ENCODE measurements at places on chromosomes 12 and 14. TPM values are rescaled to one million over a fixed set of nuclear protein-coding genes. Genes with fewer than 3 reads are reported as not detected.

DNA sequence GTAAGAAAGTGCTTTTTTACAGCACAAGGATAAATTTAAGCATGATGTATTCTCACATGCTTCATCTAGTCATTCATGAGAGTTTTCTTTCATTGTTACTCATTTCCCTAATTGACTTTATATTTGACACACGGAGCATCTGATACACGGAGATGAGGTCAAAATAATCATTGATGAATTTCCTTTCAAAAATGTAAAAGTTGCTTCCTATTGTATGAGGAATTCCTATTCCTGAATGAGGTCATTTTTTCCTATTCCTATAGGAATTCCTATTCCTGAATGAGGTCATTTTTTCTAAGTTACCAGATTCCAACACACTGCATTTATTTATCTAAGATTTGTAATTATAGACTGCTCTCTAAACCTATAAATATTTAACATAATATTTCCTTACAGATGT lies 316.7 kb upstream of the KITLG start:
- DNase-seq, result no peak

- DNase-seq, result no peak
Measured at GRCh38 chr14:97021571-97022168, 224.5 kb downstream of the VRK1 start.

DNA sequence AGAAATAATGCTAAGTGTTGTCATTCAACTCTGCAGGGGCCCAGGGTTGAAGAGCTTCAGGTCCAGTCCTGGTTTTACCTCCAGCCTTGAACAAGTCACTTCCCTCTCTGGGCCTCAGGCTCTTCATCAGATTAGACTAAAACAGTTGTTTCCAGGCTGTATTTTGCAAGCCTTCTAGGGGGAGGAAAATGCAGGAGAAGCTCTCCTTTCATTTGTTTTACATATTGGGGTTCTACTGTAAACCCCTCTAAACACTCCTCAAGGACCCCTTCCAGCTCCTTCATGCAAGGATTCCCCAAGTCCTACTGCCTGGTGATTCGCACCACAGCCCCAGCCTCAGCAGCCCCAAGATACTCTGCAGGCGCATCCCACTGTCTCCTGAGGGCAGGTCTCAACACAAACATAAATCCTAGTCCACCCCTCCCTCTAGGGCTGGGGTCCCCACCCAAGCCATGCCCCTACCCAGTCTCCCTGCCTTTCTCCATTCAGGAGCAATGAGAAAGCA lies 2.7 kb downstream of the SDR9C7 start:
- DNase-seq, result peak; percentile 44

GRCh38 chr14:95361373-95362137 lies 41.8 kb upstream of the CLMN start:
- DNase-seq, result peak; percentile 22

Gene STAT6
- total RNA-seq, result 17.9 TPM

DNA sequence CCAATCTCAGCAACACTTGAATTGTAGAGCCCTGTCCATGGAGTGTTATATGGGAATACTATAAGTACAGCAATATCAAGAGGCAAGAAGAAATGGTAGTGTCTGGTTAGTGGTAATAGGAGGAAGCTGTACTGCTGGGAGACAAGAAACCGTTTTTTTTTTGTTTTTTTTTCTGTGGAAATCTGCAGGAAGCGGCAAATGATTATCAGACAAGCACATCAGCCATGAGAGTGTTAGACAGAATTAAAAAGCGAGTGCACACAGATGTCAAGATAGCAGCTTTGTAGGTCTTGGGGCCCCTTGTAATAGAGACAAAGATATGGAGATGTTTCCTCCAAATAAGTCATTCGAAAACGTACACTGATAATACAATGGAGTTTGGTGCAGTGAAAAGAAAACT lies 6.7 kb downstream of the TESPA1 start:
- no peak for DNase-seq

Gene VIPAS39
- 28.1 TPM for total RNA-seq

Gene RIPK3
- not detected for total RNA-seq

DNA sequence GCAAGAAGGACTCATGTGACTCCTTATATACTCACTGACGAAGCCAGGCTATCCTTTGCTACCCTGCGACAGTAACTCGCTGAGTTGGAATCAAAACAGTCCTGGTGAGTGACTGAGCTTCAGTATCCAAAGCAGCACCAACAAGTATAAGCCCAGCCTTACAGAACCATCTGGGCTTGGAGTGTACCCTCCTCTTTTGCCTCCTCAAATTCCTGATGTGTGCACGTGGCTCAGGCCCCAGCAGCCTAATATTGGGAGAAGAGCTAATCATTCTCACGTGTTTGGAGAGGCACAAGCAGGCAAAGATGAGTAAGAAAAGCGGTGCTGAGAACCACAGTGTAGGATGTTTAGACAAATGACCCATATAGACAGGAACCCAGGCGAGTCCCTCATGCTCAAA lies 34.4 kb downstream of the PPTC7 start:
- DNase-seq, result no peak

DNA sequence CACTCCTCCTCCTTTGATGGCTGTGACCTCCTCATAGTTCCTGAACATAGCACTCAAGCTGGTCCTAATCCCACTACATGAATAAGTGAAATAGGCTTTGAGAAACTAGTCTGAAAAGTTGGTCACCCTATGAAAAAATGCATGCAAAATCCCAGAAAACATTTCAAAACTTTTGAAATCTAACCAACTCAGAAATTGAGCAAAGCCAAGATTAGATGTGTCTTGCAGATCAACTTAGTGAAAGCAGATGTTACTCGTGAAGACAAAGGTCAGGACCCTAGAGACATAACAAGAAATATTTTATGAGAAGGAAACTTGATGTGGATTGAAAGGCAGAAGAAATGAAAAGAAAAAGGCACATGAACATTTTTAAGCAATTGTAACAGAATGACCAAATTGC lies 63.3 kb downstream of the TSHR start:
- DNase-seq, result no peak

GRCh38 chr12:9973949-9974348 lies 2.7 kb downstream of the CLEC12A start:
- no peak for DNase-seq

DNA sequence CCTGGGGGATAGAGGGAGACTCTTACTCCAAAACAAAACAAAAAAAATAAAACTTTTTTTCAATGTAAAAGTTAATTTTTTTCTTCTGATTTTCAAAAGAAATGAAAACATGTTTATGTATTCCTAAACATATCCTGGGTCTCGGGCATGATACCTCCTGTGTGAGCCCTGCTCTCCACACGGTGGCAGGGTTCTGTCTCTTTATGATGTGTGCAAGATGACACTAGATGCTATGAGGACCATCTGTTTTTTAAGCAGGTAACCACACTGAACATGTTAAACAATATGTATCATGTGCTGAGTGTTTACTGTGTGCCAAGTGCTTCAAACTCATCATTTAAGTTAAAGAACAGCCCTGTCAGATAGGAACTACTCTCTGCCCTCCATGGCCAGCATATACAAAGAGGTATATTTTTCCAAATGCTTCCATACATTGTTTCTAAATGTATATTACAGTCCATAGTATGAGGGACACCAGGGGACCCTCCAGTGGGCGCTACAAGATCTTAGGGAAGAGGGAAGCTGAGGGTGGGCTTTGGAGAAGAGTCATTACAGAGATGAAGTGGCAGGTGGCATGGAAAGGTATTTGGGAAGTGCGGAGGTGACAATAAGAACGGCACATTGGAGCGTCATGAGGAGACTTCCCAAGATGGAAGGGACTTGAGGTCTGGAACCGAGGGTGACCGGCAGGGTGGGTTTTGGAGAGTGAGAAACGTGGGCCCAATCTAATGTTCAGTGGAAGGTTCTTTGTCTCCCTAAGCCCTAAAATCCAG lies 28.5 kb downstream of the FOS start:
- peak; percentile 40 for DNase-seq

- no peak for DNase-seq
Measured at GRCh38 chr12:24979329-24979728, 30.4 kb upstream of the BCAT1 start.

GRCh38 chr14:23153851-23154796 lies 29.3 kb downstream of the SLC7A8 start:
- peak; percentile 70 for DNase-seq

- peak; percentile 92 for DNase-seq
Measured at GRCh38 chr12:30794591-30795409, 40.0 kb upstream of the CAPRIN2 start.

DNA sequence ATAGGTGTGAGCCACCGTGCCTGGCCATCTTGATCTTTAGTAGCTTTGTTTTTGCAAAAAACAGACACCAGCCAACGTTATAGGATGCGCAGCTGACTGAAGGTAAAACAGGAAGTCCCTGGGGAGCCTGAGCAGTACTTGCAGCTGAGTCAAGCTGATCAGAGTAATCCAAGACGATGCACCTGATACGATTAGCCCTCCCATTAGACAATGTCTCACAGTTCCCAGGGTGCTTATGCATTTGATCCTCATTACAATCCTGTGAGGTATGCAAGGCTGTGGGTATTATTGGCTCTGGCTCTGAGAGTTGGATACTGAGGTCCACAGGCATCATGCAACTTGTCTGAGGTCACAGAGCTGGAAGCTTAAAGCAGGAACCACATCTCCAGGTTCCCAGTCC lies 8.1 kb downstream of the KRT18 start:
- no peak for DNase-seq

DNA sequence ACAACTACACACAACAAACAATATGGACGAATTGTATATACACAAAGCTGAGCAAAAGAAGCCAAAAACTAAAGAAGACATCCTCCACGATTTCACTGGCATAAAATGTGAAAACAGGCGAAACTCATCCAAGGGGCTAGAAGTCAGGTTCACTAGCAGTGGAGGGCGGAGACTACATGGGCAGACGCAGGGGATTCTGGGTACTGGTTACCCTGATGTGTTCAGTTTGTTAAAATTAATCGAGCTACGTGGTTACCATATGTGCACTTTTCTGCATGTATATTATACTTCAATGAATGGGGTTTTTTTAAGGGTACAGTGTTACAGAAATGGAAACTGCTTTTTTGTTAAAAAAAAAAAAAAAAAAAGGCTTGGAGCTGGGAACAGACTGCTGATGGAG lies 12.3 kb downstream of the KDM2B start:
- no peak for DNase-seq

- no peak for DNase-seq
Measured at GRCh38 chr14:64696355-64696857, 7.8 kb upstream of the PLEKHG3 start.

- DNase-seq, result no peak
Measured at GRCh38 chr12:109173443-109174240, 57.3 kb downstream of the ACACB start.

Gene SSPN
- total RNA-seq, result 1.0 TPM

GRCh38 chr12:128463881-128464280 lies 196.9 kb downstream of the TMEM132C start:
- DNase-seq, result peak; percentile 9

Gene KRT74
- not detected for total RNA-seq

DNA sequence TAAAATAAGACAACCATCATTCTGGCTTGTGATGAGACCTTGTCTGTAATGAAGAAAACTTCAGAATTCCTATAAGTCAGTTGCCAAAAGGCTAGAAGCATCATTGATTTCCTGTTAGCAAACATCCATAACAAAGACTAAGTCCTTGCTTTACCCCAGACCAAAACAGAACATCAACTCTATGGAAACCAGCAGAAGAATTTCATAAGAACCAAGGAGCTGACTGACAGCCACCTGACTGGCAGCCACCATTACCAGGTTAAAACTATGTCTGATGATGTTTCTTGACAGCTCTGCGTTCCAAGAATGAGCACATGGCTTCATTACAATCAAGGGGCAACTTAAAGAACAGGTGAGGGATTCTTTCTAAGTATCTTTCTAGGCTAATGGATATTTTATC lies 29.3 kb downstream of the HECTD4 start:
- DNase-seq, result no peak
